Right forelimb (tissue), 1 donor: ENCODE measurements at places on chromosomes 5 and 9.

GRCh38 chr9:133495327-133496293, 16.7 kb upstream of the SLC2A6 start:
- DNase-seq = no peak

DNA sequence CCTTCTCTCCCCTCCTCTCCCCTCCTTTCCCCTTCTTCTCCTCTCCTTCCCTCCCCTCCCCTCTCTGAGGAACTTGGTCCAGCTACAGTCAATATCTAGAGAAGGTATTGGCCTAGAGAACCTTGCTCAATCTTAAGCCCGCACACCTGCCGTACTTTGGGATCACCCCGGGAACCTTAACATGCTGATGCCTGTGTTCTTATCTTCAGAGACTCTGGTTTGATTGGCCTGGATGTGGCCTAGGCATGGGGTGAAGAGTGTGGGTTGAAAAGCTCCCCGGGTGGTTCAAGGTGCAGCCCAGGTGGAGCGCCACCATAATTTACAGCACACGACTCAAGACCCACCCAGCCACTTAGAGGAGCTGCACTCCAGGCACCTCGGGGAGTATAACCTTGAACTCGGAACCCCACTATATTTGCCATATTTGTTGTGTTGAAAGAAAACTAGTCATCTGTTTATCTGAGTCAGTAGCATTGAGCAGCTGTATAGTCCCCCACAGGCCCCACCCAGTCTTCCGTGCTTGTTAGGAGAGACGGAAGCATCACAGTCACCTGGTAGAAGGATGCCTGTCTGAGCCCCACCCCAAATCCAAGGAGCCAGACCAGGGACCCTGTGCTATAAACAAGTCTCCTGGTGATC, 14.4 kb upstream of the PHF19 start:
- DNase-seq = no peak

- no peak for DNase-seq
These were observed 37.4 kb downstream of the ELOVL7 start for GRCh38 chr5:60806591-60807243.

DNA sequence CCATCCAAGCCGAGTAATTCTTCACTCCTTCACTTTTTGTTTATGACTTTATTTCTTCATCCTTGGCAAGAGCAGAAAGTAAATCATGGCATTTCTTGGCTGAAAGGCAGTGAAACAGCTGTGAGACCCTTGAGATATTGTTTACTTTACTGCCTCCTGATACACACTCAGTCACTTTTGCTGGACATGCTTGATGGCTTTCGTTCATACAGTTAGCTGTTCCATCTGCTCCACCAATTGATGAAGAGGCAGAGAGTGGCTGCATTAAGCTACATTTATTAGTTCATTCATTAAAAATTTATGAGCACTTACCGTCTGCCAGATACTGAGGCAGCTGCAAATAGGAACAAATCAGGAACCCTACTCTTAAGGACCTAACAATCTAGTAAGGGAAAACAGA, 184.4 kb upstream of the OR13F1 start:
- DNase-seq = no peak

DNA sequence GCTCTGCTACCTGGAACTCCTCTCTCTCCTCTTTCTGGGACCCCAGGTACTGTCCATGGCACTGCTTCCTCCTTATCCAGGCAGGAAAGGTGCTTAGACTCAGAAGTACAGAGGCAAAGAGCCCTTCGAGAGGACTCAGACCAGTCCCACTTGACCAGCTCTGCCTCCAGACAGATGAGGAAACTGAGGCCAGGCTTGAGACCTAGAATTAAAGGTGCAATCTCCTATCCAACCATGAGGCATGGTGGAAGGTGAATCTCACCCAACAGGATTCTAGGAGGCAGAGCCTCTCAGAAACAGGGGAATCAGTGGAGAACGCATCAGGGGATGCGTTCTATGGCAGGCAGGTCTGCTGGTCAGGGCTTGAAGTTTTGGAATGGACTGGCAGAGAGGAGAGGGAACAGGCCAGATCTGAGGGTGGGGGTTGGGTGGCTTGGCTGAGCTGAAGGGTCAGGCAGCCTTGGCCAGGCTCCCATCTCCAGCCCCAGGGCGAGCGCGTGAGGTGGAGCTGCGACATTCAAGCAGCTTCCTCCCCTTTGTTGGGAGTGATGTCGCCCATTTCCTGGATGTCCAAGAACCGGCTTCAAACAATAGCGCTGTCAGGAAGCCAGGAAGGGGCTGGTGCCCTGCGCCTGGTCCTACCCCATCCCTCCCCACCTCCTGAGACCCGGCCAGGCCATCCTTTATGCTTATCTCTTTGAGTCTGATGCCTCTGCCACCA, 26.2 kb downstream of the NDUFA8 start:
- no peak for DNase-seq

DNA sequence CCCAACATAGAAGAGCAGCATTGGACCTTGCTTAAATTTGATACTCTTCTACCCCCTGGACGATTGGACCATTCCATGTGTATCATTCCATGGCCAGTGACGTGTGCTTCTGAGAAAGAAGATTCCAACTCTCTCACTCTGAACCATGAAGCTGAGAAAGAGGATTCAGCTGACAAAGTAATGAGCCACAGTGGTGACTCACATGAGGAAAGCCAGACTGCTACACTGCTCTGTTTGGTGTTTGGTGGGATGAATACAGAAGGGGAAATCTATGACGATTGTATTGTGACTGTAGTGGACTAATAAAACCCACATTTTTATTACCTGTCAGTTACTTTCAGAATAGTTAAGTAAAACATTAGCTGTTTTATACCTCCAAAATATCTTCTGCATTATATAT, 7.5 kb downstream of the HSPA5 start:
- DNase-seq = no peak

DNA sequence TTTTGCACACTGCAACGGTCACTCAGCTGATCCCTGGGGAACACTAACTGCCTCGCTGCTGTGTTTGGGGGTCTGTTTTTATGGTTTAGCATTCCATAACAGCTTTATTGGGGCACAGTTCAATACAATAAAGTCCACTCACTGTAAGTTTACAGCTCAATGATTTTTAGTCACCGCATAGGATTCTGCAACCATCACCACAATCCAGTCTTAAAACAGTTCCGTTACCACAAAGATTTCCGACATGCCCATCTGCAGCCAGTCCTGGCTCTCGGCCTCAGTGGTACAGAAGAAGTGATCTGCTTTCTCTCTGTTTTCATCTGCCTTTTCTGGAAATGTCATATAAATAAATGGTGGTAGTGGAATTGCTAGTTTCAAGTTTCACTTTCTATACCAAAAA, 23.6 kb downstream of the OR2V2 start:
- DNase-seq = no peak

GRCh38 chr9:91720751-91721705, 229.0 kb downstream of the ROR2 start:
- no peak for DNase-seq

- peak; percentile 96 for DNase-seq
These were observed at the start of gene COL27A1 for GRCh38 chr9:114155263-114155994. Gene COL27A1 (plus strand): TSS chr9:114155537. CDS start chr9:114155951, 414 bp downstream.
